Transverse colon (tissue), 4 donors: ENCODE measurements at places on chromosomes 13 and 19. TPM values are rescaled to one million over a fixed set of nuclear protein-coding genes. Genes with fewer than 3 reads are reported as not detected.

GRCh38 chr19:16281743-16282142, 42.9 kb upstream of the KLF2 start:
- peaks cover 19% of the 10 kb centered on the region for H3K4me1 ChIP-seq
- H3K27me3 ChIP-seq = peaks cover 12% of the 10 kb centered on the region
- H3K4me3 ChIP-seq = no peak overlapping the region
- no peak for DNase-seq
- H3K27ac ChIP-seq = no peak overlapping the region

GRCh38 chr13:84080748-84081530, 198.7 kb upstream of the SLITRK1 start:
- no peaks in the 10 kb centered on the region for H3K27me3 ChIP-seq
- no peaks in the 10 kb centered on the region for H3K4me1 ChIP-seq
- H3K36me3 ChIP-seq = no peaks in the 10 kb centered on the region
- DNase-seq = no peak
- no peak overlapping the region for H3K27ac ChIP-seq
- no peak overlapping the region for H3K4me3 ChIP-seq

The SBK3 gene
- total RNA-seq = not detected

The CYP2F1 gene
- not detected for total RNA-seq

DNA sequence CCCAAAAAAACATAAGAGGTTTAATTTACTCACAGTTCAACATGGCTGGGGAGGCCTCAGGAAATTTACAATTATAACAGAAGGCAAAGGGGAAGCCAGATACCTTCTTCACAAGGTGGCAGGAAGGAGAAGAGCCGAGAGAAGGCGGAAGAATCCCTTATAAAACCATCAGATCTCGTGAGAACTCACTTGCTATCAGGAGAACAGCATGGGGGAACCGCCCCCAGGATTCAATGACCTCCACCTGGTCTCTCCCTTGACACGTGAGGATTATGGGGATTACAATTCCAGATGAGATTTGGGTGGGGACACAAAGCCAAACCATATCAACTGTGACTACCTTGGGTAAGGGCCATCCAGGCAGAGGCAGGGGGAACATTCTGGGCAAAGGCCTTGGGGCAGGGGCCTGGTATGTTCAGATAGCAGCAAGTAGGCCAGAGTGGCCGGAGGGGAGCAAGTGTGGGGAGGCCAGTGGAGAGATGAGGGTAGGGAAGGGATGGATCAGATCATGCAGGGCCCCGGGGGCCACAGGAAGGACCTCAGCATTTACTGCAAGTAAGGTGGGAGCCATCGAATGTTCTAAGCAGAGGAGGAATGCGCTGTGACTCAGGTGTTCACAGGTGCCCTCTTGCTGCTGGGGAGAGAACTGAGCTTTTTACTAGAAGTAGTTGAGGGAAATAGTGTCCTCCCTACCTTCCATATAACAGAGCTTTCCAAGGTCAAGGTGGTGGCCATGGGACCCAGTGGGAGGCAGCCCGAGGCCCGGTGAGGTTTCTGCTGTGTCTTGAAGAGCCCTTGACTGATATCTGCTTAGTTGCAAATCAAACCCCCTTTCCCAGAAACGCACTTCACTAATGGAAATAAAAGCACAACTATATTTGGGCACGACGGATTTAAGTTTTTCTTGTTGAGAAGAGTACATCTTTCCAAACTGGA, 18.0 kb downstream of the RAB3D start:
- H3K27me3 ChIP-seq = no peaks in the 10 kb centered on the region
- no peak for DNase-seq
- H3K4me3 ChIP-seq = no peak overlapping the region
- peaks cover 17% of the 10 kb centered on the region for H3K4me1 ChIP-seq
- H3K27ac ChIP-seq = no peak overlapping the region

DNA sequence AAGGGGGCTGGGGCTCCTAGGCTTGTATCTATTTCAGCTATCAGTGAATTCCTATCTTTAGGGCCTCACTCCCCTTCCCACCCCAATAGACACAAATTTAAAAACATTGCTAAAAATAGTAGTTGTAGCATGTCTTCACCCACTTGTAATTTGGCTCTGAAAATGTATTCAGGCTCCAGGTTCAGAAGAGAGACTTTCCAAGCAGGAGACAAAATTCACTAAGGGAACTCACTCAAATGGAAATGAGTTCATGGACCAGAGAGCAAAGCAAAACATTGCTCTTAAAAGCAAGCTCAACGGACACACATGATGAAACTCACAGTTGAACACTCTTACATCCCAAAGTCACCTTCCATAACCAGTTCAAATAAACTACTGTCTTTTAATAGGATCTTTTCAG, 36.8 kb downstream of the PHF11 start:
- no peak overlapping the region for H3K27ac ChIP-seq
- DNase-seq = no peak
- H3K36me3 ChIP-seq = no peaks in the 10 kb centered on the region
- no peak overlapping the region for H3K4me3 ChIP-seq

DNA sequence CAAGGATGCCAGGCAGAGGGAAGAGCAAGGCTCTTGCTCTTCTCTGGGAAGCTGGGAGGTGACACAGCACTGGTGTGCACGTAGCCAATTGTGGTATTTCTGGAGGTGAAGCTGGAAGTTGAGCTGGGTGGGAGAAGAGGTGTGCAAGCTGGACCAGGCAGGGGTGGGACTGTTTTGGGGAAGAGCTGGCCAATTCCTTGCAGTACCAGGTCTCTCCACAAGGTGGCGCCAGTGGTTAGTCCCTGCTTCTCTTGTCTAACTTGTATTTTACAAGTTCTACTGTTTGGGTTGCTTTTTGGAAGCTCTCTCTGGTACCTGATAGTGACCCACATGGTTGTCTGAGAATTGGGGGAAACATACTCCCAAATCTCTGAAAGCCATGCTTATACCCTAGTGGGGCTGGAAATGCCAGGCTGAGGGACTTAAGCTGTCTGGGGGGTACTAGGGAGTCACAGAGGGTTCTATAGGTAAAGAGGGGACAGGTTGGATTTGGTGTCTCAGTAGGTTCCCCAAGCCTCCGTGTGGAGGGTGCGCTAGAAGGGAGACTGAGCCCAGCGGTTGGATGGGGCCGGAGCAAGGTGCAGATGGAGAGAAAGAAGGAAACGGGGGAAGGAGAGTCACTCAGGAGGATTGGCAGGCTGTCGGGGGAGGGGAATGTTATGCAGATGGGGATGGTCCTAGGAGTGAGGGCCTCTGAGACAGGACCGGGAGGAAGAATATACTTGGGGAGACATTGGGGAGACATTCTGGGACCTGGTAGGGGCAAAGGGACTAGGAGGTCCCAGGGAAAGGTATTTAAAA, 3.0 kb downstream of the HPN start:
- no peaks in the 10 kb centered on the region for H3K36me3 ChIP-seq
- H3K27me3 ChIP-seq = peaks cover 22% of the 10 kb centered on the region
- H3K4me3 ChIP-seq = no peak overlapping the region
- peaks cover 28% of the 10 kb centered on the region for H3K4me1 ChIP-seq
- peak; percentile 62 for DNase-seq

GRCh38 chr19:18676692-18677091, 6.8 kb upstream of the CRTC1 start:
- H3K27ac ChIP-seq = no peak overlapping the region
- H3K36me3 ChIP-seq = no peaks in the 10 kb centered on the region
- H3K27me3 ChIP-seq = no peaks in the 10 kb centered on the region
- H3K4me1 ChIP-seq = peaks cover 10% of the 10 kb centered on the region

The CYP4F12 gene
- total RNA-seq = 232 TPM

The ZC3H13 gene
- total RNA-seq = 17.3 TPM

DNA sequence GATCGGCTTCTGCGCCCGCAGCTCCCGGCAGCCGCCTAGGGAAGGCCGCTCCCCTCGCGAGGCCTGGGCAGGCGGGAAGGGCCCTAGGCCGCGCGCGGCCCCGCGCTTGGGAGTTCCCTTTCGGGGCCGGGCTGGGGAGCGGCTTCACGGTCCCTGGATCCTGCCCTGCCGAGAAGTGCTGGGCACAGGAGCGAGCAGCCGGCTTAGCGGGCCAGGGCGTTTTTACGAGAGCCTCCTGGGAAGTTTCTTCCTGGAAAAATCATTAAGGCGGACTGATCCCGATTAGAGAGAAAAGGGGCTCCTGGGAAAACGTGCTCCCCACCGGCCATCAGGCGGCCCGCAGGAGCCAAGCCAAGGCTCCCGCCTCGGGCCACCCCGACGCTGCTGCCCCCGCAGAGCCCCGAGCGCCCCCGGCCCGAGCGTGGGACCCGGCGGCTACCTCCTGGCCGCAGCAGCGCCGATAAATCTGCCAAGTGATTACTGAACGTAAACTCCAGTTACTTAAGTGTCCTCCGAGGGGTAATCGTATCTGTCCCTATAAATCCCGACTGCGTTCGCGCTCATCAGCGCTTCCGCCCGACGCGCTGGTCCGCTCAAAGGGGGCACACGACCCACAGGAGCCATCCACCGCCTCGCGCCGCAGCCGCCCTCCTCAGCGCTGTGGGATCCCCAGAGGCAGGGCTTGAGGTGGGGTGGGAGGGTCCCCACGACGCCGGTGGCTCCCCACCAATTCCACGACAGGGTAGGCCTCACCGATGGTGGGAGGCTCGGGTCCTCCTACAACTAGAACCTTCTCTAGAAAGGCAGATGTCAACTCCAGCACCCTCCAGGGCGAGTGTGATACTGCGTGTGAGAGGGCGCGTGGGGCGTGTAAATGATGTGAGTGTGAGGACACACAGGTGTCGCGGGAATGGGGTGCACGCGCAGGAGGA, 2.8 kb downstream of the ZIC5 start:
- H3K27me3 ChIP-seq = peaks cover 97% of the 10 kb centered on the region
- H3K4me1 ChIP-seq = peaks cover 36% of the 10 kb centered on the region
- H3K4me3 ChIP-seq = peak overlapping the region; percentile 22
- peak; percentile 45 for DNase-seq
- H3K36me3 ChIP-seq = no peaks in the 10 kb centered on the region

GRCh38 chr13:81171065-81171647, 830.2 kb upstream of the SPRY2 start:
- H3K4me3 ChIP-seq = no peak overlapping the region
- DNase-seq = no peak
- H3K4me1 ChIP-seq = no peaks in the 10 kb centered on the region
- H3K36me3 ChIP-seq = no peaks in the 10 kb centered on the region

- H3K27me3 ChIP-seq = no peaks in the 10 kb centered on the region
- peaks cover 4% of the 10 kb centered on the region for H3K4me1 ChIP-seq
- DNase-seq = no peak
- H3K4me3 ChIP-seq = no peak overlapping the region
Measured at GRCh38 chr19:36212895-36213294, 1.6 kb downstream of the ZNF565 start.

DNA sequence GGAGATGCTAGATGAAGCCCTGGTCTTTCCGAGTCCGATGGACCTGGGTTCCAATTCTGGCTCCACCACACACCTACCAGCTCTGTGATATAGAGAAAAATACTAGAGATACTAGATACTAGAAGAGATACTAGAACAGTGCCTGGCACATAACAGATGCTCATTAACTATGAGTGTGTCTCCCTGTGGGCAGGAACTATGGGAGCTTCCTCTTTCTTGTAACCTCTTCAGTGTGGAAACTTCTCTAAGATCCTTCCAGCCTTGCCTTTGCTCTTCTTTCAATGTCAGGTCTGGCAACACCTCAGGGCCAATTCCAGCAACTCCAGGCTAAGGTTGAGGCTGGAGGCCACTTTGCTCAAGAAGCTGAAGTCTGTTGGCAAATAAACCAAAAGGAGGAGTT, 143.9 kb downstream of the KATNAL1 start:
- no peak overlapping the region for H3K4me3 ChIP-seq
- DNase-seq = no peak
